ENCODE measurements at places on chromosomes 2 and 18.
A peak's percentile ranks its signal among the peaks of the same experiment; 100 is the strongest.

DNA sequence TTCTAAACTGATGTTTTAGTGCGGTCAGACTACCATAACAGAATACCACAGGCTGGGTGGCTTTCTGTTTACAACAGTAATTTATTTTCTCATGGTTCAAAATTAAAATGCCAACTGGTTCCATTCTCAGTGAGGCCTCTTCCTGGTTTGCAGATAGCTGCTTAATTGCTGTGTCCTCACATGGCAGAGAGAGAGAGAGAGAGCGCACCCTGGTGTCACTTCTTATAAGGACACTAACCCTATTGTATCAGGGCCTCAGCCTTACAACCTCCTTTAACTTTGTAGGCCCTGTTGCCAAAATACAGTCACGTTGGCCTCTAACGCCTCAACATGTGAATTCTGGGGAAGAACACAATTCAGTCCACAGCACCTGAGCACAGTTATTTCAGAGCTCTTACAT, 37.5 kb upstream of the ZNF385B start:
- H3K27ac ChIP-seq, result no peak overlapping the region
- H3K27me3 ChIP-seq, result peaks cover 2% of the 10 kb centered on the region
- no peaks in the 10 kb centered on the region for H3K4me1 ChIP-seq
- H3K4me3 ChIP-seq, result no peak overlapping the region

- H3K27me3 ChIP-seq, result no peaks in the 10 kb centered on the region
- no peak overlapping the region for H3K4me3 ChIP-seq
- H3K27ac ChIP-seq, result no peak overlapping the region
- DNase-seq, result no peak
- peaks cover 18% of the 10 kb centered on the region for H3K4me1 ChIP-seq
Observed at GRCh38 chr18:58565021-58565420, 63.9 kb downstream of the ALPK2 start.

DNA sequence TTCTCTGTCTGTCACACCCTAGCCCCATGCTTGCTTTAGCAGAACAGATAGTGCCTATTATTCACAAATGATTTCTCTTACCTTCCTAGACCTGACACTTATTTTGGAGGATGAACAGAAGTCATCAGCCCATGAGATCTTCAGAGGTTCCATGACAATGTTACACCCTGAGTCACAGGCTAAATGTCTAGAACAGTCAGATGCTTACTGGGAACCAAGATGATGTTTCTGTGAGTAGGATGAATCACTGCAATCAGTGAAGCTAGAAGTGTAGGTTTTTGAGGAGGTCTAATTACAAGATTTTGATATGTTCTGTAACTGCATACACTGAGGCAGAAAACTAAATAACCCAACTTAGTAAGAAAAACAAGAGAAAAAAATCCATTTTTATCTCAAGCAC, 123.0 kb upstream of the THUMPD2 start:
- peaks cover 1% of the 10 kb centered on the region for H3K27me3 ChIP-seq
- H3K27ac ChIP-seq, result no peak overlapping the region
- H3K36me3 ChIP-seq, result no peaks in the 10 kb centered on the region
- H3K4me1 ChIP-seq, result peaks cover 3% of the 10 kb centered on the region

GRCh38 chr2:141728886-141729285, 401.9 kb downstream of the LRP1B start:
- no peak overlapping the region for H3K27ac ChIP-seq
- no peak for DNase-seq
- no peaks in the 10 kb centered on the region for H3K36me3 ChIP-seq
- no peak overlapping the region for H3K4me3 ChIP-seq

DNA sequence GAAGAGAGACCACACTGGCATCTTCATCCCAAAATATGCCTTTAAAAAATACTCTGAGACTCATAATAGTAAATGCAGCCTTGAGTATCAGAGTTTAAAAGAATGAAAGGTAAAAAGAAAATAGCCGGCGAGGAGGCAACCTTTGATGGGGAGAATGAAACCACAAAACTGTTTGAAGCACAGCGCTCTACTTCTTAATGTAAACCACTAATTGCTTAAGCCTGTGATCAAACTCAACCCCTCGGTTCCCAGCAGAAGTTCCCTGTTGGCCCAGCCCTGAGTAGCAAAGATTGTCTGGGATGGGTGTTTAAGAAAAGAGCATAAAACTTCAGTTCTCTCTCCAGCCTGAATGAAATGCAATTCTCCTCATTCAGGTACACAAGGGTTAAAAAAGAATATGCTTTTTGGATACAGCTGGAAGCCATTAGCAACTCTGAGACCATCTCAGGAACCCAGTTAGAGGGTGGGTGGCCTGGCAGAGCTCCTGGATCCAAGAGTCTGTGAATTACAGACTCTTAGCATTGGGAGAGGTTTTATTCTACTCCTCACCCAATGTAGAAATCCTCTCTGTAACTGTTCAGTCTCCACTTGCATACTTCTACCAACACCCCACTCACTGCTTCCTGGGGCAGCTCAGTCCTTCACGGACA, 44.8 kb downstream of the VIT start:
- H3K4me1 ChIP-seq, result peaks cover 9% of the 10 kb centered on the region
- H3K4me3 ChIP-seq, result no peak overlapping the region
- peaks cover 27% of the 10 kb centered on the region for H3K27me3 ChIP-seq
- H3K27ac ChIP-seq, result no peak overlapping the region
- H3K36me3 ChIP-seq, result no peaks in the 10 kb centered on the region

DNA sequence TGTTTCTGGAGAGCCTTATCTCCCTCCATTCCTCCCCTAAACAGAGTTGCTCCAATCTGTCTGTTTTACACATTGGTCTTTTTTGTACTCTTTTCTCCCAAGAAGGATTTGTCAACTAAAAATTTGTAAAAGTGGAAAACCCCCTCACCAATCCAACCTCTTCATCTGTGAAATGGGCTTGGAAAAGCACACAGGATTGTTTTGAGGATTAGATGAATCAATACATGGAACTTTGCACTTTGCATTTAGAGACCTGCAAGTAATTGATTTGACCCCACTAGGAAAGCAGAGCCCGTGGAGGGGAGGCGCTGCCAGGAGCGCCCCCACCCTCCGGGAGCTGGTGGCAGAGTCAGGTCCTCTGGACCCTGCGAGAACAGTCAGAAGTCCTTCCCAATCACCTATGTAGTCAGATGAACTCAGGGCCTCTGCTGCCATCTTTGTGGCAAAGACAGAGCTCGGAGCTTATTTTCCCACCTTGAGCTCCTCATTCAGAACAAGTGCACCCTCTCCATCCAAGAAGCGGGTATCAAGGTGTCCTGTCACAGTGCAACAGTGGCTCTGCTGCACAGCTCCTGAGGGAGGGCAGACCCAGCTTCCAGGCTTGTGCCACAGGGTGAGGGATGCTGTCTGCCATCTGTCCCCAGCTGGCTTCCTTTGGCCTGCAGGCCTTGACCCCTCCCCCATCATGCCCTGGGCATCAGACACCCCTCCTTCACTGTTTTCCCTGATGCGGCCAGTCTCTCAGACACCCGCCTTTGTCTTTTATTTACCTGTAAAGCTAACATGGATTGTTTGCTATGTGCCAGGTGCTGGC, 1.7 kb upstream of the TMEM185B start:
- H3K36me3 ChIP-seq, result peaks cover 28% of the 10 kb centered on the region
- DNase-seq, result no peak
- H3K4me3 ChIP-seq, result peak overlapping the region; percentile 80
- H3K4me1 ChIP-seq, result peaks cover 62% of the 10 kb centered on the region
- peak overlapping the region; percentile 87 for H3K27ac ChIP-seq

- no peaks in the 10 kb centered on the region for H3K4me1 ChIP-seq
- no peak overlapping the region for H3K27ac ChIP-seq
- H3K36me3 ChIP-seq, result no peaks in the 10 kb centered on the region
- H3K4me3 ChIP-seq, result no peak overlapping the region
- no peak for DNase-seq
Observed at GRCh38 chr2:61785583-61785982, 68.3 kb downstream of the FAM161A start.

GRCh38 chr18:46481048-46481846, 175.8 kb downstream of the LOXHD1 start:
- no peaks in the 10 kb centered on the region for H3K36me3 ChIP-seq
- H3K27me3 ChIP-seq, result peaks cover 3% of the 10 kb centered on the region
- no peaks in the 10 kb centered on the region for H3K4me1 ChIP-seq
- no peak overlapping the region for H3K4me3 ChIP-seq

DNA sequence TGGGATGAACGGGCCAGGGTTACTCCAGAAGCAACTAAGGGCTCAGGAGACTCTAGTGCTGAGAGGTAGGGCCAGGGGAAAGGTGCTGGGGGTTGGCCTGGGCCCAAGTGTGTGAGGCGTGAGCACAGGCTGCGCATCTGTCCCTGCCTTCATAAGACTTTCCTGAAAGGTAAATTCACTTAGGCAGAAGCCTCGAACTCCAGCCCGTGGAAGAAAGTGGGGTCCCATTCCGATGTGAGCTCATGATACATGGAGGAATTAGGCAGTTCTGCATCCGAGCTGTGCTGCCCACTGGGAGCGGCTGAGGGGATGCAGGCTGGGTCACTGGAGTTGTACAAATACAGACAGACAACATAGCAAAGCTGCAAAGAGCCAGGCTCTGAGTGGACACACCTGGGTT, 16.2 kb downstream of the PARD6G start:
- no peaks in the 10 kb centered on the region for H3K36me3 ChIP-seq
- H3K27ac ChIP-seq, result no peak overlapping the region
- H3K27me3 ChIP-seq, result peaks cover 9% of the 10 kb centered on the region
- H3K4me3 ChIP-seq, result no peak overlapping the region
- no peaks in the 10 kb centered on the region for H3K4me1 ChIP-seq

GRCh38 chr2:9944330-9944758, 7.1 kb upstream of the GRHL1 start:
- no peak overlapping the region for H3K27ac ChIP-seq
- DNase-seq, result no peak
- no peak overlapping the region for H3K4me3 ChIP-seq
- no peaks in the 10 kb centered on the region for H3K36me3 ChIP-seq
- peaks cover 19% of the 10 kb centered on the region for H3K27me3 ChIP-seq

DNA sequence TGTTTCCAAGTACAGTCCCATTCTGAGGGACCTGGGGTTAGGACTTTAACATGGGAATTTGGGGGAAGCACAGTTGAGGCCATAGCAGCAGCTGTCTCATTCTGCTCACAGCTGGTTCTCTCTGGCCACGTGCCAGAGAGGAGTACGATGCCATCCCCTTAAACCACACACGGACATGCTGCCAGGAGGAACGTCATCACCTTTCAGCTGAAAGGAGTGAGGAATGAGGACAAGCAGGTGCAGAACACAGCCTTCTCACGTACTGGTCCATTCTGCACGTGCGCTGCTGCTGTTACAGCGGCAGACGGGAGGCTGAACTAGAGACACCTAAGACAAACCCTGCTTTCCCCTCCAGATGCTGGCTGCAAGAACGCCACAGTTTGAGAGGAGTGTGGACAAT, 33.5 kb downstream of the ODC1 start:
- DNase-seq, result no peak
- H3K36me3 ChIP-seq, result peaks cover 25% of the 10 kb centered on the region
- H3K27me3 ChIP-seq, result no peaks in the 10 kb centered on the region
- H3K27ac ChIP-seq, result no peak overlapping the region

- no peak overlapping the region for H3K27ac ChIP-seq
- no peak for DNase-seq
- peaks cover 4% of the 10 kb centered on the region for H3K27me3 ChIP-seq
- no peak overlapping the region for H3K4me3 ChIP-seq
- no peaks in the 10 kb centered on the region for H3K4me1 ChIP-seq
Observed at GRCh38 chr2:23673830-23674679, 252.9 kb downstream of the ATAD2B start.

- DNase-seq, result no peak
- H3K27me3 ChIP-seq, result peaks cover 10% of the 10 kb centered on the region
- H3K27ac ChIP-seq, result no peak overlapping the region
- H3K4me3 ChIP-seq, result no peak overlapping the region
Observed at GRCh38 chr18:25726298-25726697, 364.1 kb downstream of the SS18 start.

GRCh38 chr2:83851066-83851465, 608.0 kb downstream of the SUCLG1 start:
- no peaks in the 10 kb centered on the region for H3K36me3 ChIP-seq
- no peak overlapping the region for H3K4me3 ChIP-seq
- DNase-seq, result no peak
- H3K4me1 ChIP-seq, result no peaks in the 10 kb centered on the region

DNA sequence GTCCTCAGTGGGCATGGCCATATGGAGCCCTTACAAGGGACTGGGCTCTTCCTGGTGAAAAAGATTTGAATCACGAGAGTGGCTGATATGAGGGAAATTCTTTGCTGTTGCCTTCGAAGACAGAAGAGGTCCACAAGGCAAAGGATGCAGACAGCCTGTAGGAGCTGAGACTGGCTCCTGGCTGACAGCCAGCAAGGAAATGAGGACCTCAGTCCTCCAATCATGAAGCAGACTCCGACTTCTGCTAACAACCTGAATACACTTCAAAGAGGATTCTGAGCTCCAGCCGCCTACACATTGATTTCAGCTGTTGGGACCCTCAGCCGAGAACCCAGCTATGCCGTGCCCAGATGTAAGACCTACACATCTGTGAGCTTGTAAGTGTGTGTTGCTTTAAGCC, 3.0 kb upstream of the ST8SIA5 start:
- no peak for DNase-seq
- H3K27ac ChIP-seq, result no peak overlapping the region
- peaks cover 8% of the 10 kb centered on the region for H3K4me1 ChIP-seq
- H3K4me3 ChIP-seq, result no peak overlapping the region
- H3K27me3 ChIP-seq, result peaks cover 50% of the 10 kb centered on the region

Data from activated CD8-positive, alpha-beta T cell treated with anti-CD3 and anti-CD28 coated beads for 36 hours (primary cell).